Hematopoietic multipotent progenitor cell treated with erythropoietin and hydrocortisone succinate and interleukin-3 and kit ligand, for 17 days (in vitro differentiated cells): ENCODE measurements at places on chromosomes 12 and 14.

GRCh38 chr12:90979951-90980350, 24.8 kb downstream of the EPYC start:
- no peak for DNase-seq

DNA sequence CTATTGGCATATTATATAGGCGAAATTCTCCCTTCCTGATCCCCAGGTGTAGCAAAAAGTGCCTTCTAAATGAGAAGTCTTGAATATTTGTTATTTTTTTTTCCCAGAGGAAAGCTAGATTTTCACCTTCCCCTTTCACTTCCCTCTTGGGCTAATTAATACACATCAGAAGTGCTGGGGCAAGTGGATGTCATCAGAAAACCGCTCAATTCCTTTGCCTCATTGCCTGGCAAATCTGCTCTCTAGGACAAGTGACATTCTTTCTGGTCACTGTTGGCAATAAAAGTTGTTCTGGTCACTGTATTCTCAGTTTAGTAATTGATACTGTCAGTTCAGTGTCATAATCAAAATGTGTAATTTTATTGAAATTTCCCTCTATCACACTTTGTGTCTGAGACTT, 174.5 kb downstream of the ETNK1 start:
- DNase-seq = no peak

- DNase-seq = no peak
Measured at GRCh38 chr14:54570631-54571415, 3.9 kb downstream of the SAMD4A start.

DNA sequence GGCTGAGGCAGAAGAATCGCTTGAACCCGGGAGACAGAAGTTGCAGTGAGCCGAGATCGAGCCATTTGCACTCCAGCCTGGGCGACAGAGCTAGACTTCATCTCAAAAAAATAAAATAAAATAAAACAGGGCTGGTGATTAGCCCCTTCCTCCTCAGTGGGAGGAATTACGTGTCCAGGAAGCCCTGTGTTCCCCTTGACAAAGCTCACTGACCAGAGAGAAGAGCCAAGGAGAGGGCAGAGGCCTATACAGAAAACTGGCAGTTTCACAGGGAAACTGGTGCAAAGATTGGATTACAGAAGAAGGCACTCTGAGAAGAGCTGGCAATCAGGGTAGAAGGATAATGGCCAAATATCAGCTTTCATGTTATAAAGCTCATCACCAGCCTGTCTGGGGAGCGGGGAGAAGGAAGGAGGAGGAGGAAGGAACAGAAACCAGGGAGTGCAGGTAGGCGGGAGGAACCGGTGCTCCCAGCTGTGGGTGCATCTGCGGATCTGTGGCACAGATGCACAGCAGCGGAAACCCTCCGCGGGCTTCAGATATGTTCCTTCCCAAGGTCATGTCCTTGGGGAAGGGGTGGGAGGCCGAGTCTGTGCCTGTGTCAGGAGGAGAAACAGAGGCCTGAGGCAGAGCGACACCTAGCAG, 6.7 kb downstream of the RAB15 start:
- DNase-seq = no peak

DNA sequence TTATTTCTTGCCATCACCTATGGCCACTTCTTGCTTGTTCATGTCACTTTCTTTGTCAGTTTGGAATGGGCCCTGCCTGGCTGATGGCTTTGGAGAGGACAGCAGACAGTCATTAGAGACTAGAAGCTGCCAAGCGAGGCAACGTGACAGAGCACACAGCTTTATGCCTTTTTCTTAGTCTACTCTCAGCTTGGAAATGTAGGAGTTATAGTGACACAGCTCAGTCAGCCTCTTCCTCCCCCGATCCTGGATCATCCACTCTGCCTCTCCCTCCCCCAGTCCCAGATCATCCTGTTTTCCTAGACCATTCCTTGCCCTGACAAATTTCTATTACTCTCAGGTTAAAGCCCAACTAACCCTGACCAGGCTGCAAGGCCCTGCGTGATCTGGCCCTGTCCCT, 26.6 kb downstream of the ETV6 start:
- no peak for DNase-seq

DNA sequence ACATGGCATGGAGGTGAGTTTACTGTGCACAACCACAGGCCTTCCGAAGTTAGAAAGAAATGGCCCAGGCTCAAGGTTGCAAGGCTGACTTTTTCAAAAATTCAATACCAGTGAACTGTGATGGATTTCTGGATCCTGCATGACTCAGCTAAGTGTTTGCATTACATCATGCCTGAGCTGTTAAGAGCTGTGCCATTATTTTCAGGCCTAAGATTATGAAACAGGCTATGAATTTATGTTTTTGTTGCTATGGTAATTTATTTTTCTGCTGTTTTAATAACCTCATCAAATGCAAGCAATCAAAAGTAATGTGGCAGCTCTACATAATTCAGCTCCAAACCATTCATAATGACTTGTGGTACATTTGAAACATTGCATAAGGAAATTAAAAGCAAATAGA, 457.7 kb upstream of the TMEM132C start:
- DNase-seq = no peak

GRCh38 chr14:102957222-102957621, 34.8 kb downstream of the AMN start:
- no peak for DNase-seq

DNA sequence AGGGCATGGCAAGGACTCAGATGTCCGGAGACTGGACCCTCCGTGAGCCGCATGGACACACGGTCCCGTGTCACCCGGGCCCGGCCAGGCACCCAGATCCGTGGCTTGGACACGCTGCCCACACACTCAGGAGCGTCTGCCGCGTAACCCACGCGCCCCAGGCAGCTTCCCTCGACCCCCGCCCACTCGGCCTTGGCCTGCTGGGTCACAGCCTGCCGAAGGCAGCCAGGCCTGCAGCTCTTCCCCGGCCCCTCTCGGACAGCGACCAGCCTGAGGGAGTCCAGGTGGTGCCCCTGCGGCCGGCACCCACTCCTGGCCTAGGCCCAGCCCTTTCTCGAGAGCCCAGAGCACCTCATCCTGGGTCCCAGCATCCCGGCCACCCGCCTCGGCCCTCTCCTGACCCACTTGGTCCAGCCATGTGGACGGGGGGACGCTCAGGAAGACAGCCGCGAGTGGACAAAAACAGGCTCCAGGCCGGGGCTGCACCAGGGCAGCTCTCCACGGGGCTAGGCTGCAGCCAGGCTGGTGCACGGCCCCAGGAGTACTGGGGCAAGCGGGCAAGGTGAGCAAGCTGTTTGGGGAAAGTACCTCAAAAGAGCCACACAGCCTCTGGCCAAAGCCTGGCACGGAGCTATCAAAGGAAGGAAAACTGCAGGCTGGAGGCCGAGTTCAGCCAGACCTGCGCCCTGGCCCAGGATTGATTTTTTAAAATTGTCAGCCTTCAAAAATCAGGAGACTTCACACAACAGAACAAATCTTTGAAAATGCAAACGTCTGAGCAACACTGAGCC, 6.5 kb downstream of the AKT1 start:
- no peak for DNase-seq

DNA sequence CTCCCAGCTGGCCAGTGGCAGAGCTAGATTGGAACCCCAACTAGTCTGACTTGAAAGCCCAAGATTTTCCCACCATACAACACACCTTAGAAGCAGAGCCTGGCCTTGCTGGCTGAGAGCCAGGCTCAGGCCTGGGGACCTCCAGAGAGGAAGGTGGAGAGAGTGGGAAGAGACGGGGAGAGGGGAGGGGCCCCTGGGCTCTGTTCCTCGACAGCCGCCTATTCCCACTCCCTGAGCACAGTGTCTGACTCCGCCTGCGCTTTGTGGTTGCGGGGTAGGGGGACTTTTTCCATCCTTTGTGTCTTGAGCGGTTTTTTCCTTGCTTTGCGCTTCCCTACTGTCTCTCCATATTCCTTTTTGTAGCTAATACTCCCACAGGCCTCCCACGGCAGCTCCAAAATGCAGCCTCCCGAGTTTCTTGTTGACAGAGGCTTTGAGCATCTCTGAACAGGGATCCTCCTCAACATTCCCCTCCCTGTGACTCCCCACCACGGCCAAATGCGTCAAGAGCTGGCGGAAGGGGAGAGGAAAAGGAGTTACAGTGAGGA, 4.0 kb upstream of the KCNH3 start:
- no peak for DNase-seq

- no peak for DNase-seq
Measured at GRCh38 chr12:5509557-5509956, 77.6 kb downstream of the NTF3 start.

GRCh38 chr12:76432733-76433132, 84.5 kb upstream of the BBS10 start:
- no peak for DNase-seq

- no peak for DNase-seq
Measured at GRCh38 chr12:10320643-10321042, 13.0 kb downstream of the KLRD1 start.

- DNase-seq = peak; percentile 22
Measured at GRCh38 chr12:57726151-57726883, 12.2 kb downstream of the AGAP2 start.

GRCh38 chr14:65228436-65228835, 126.1 kb upstream of the MAX start:
- DNase-seq = no peak

- no peak for DNase-seq
Measured at GRCh38 chr12:96026331-96026730, 9.1 kb downstream of the LTA4H start.

DNA sequence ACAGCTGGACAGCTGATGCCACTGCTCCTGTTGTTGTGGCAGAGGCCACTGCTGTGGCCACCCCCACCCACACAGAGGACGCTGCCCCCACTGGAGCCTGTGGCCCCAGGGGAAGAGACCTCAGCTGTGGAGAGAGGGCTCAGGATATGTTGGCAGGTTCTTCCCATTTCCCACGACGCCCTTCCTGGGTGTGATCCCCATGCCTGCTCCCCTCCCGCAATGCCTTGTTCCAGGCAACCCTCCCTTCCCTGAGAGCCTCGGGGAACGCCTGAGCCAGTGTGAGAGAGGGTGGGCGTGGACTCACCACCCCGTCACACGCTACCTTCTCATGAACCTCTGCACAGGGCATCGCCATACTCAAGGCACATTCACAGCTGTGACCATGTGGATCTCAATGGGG, 5.7 kb upstream of the KRT82 start:
- no peak for DNase-seq

DNA sequence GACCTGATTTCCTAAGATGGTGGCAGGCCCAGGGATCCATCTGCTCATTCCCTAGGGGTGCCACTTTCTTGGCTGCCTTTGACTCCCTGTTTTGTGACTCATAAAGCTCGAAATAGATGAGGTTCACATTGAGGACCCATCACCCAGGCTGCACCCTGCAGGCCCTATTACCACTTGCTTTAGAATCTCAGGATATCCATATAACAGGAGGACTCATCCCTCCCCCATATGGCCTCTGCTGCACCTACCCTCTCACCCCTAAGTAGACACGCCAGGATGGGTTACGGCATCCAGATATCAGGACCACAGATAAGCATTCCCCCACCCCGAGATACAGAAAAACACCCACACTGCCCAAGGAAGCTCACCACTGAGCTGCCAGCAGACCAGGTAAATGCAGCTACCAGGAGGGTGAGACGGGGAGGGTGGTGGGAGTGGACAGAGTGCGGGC, 155.7 kb downstream of the DPF3 start:
- DNase-seq = no peak

- DNase-seq = no peak
Measured at GRCh38 chr12:122135437-122136031, 38.5 kb downstream of the IL31 start.

DNA sequence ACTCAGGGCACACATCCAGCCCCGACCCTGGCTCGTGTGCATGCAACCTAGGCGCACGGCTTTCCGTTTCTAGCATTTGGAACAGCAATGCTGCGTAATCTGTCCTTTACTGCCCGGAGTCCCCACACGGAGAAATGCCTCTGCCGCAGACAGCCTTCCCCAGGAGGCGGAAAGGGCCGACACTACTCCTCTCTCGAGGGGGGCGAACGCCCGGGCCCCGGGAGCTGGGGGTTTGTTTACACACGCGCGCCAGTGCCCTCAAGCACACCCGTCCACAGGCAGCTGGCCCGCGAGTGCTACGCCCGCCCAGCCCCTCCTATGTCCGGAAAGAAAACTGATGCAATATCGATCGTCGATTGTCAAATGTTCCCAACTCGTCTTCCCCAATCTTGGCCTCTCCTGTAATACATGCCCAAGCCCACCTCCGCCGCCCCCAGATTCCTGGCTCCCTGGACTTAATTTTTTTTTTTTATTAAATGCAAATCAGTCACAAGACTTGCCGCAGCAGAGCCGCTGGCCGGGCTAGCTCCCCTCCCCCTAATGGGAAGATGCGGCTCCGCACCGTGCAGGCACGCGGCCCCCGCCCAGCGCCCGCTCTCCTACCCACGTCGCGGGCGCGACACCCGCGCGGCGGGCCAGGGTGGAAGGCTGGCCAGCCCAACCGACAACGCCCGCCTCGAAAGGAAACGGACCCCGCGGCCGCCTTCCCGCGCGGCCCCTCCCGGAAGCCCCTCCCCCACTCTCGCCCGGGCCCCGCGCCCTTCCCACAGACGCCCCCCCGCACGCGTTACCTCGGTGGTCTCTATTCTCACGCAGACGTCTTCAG, 642 bp downstream of the SLC38A2 start:
- peak; percentile 74 for DNase-seq

DNA sequence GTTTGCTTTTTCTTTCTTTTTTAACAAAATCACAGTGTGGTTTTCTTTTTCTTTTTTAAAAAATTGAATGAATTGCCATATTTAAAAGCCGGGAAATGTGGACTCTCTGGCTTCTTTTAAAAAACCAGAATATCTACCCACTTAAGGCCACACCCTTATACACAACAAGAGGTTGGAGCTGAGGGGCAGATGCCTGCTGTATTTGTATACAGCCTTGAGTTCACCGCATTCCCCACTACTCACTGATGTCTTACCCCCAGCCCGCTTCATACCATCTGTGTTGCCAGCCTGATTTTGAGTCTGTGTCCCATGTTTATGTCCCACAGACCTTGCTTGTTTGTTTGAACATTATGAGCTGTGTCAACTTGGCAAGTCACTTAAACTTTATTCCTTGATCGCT, 14.3 kb downstream of the JDP2 start:
- no peak for DNase-seq

DNA sequence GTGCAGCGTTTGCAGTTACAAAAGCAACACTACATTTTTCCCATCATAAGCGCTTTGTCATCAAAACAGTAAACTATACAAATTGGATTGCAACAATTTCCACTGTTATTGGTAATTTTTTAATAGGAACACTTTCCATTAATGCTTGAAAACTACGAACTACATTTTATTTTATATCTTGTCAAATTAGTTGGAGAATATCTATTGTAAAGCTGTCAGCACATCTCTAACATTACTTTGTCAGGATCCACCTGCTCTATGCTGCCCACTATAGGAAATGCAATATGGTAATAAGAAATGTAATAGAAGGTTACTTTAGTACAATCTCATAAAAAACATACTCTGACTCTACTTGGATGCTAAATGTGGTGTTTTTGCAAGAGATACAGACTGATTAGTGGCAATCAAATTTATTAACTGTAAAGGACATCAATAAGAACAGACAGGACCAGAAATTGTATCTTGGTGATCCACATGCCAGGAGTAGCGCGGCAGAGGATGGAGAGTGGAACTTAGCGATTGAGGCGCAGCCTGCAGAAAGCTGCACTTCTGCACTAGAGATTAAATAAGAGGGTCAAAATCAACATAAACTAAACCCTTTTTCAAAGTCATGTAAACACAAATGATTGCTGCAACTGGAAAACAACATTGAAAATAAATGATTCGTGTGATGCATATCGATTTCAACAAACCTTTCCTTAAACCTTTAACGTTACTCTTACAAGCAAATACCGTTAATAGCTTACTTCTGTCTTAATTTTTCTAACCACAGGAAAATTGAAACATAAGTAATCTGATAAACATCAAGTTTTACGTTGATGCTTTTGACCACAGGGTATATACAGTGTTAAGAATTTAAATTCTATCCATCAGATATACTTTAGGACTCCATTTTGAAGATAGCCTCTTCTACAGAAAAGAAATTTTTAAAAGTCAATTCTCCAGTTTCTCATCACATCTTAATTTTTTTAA, 3.6 kb upstream of the ARID2 start:
- DNase-seq = peak; percentile 81
